ENCODE measurements at places on chromosomes 3 and 15.

- DNase-seq, result no peak
Measured at GRCh38 chr3:30199855-30200254, 406.5 kb upstream of the TGFBR2 start.

GRCh38 chr3:144462337-144462736 lies 490.7 kb downstream of the DIPK2A start:
- DNase-seq, result no peak

DNA sequence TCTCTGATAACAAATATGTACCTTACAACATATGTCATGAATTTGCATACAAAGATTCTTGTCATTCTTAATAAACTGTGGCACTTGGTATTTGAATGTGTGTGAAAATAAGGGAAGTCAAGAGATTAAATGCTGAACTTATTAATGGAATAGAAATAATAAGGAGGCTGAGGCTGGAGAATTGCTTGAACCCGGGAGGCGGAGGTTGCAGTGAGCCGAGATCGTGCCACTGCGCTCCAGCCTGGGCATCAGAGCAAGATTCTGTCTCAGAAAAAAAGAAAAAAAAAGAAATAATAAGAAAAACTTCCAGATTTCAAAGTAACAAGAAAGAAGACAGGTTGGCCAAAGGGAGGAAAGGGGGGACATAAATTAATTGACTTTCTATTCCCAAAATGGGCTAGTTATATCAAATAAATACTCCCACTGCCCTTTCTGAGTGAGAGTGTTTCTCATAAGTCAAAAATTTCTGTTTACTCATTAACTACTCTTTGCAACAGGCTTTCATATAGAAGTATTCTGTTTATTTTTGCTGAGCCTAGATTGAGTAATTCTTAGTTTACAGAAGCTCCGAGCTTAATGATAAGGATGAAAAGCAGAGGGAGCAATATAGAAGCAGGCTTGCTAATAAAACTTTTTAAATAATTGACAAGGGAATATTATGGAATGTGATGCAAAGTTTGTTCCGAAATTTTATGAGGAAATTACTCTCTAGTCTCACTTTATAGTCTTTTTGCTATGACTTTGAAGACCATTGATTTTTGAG lies 25.6 kb downstream of the KNG1 start:
- no peak for DNase-seq

GRCh38 chr3:173730391-173730790 lies 332.8 kb downstream of the NLGN1 start:
- no peak for DNase-seq

- no peak for DNase-seq
Measured at GRCh38 chr15:63223463-63223862, 34.1 kb downstream of the RAB8B start.

DNA sequence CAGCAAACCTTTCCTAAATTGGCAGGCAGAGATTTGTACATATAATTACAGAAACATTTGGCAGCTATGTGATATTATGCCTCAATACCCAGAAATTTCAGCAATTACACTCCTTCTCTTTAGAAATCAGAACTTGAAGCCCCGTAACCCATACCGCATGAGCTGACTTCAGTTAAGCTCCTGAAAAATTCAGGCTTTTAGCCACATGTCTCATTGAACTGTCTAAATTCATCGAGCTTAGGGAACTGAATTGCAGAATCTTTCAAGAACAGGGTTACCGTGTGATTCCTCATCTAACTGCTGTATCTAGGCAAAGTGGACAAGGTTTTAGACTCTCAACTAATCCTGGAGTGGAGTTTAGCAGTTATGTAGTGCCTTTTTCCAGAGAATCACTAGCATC lies 333.0 kb downstream of the EPHA3 start:
- DNase-seq, result no peak

GRCh38 chr3:176734146-176734545 lies 463.1 kb downstream of the TBL1XR1 start:
- no peak for DNase-seq

- DNase-seq, result no peak
Measured at GRCh38 chr15:77410701-77411618, 8.9 kb downstream of the PEAK1 start.

GRCh38 chr15:45795440-45796069 lies 160.7 kb downstream of the SQOR start:
- no peak for DNase-seq

GRCh38 chr3:120145542-120146285 lies 51.5 kb upstream of the GSK3B start:
- no peak for DNase-seq

DNA sequence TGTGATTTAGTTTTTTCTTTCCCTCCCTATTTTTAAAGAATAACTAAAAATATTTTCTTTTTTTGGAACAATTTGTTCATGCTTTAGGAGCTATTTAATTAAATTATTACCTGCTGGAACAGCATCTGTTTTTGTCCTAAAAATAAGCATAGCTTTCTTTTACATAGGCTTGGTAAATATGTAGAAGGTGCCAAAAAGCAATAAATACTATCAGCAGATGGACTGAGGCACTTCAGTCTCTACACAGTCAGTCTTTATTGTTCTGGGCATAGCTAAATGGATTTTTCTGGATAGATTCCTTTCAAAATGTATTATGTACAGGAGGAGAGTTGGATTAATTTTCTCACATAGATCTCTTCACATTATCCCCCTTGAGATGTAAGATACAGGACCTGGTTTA lies 223.5 kb downstream of the NAALADL2 start:
- no peak for DNase-seq

GRCh38 chr3:40913641-40914040 lies 285.7 kb upstream of the CTNNB1 start:
- DNase-seq, result no peak

DNA sequence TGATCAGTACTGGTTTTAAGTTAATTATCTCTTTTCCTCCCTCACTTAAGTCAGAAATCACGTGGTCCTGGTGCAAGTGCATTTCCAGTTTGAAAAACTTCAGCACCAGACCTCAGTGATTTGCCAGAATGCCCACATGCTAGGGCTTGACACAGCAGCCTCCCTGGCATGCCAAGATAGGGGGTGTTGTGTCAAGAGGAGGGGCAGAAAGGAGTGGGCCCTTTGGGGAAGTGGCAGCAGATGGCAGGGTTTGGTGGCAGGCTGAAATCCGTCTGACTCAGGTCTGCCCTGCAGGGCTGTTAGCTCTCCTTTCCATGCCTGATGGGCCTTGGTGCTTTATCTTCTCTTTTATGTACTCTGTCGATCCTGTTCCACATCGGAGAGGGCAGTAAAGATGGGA lies 23.4 kb downstream of the PXK start:
- no peak for DNase-seq

DNA sequence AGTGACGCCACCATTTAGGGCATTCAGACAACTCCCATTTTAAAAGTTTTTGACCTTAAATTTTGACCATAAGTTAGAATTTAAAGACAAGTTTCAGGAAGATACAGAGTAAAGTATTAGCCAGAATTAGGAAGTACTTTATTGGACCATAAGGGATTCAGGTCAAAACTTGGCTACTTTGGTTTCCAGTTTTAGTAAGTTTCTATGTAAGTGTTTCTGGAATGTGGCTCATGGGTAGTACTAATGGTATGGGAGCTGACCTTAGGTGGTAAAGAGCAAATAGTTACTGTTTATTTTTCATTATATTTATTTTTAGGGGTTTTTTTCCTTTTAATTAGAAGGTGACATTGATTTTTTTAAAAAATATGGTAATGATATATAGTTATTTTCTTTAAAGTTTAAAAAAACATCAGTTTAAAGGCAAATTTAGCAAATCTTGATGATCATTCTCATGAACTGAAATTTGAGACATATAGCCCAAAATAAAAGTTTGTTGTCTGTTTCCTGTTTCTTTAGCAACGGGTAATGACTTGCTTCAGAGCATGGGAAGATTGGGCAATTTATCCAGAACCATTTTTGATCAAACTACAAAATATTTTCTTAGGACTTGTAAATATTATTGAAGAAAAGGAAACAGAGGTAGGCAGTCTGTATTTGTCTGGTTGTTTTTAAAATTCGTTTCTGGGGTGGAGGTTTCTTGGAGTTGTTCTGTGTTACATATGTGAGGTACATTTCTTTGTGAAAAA lies 34.3 kb downstream of the U2SURP start:
- DNase-seq, result no peak

DNA sequence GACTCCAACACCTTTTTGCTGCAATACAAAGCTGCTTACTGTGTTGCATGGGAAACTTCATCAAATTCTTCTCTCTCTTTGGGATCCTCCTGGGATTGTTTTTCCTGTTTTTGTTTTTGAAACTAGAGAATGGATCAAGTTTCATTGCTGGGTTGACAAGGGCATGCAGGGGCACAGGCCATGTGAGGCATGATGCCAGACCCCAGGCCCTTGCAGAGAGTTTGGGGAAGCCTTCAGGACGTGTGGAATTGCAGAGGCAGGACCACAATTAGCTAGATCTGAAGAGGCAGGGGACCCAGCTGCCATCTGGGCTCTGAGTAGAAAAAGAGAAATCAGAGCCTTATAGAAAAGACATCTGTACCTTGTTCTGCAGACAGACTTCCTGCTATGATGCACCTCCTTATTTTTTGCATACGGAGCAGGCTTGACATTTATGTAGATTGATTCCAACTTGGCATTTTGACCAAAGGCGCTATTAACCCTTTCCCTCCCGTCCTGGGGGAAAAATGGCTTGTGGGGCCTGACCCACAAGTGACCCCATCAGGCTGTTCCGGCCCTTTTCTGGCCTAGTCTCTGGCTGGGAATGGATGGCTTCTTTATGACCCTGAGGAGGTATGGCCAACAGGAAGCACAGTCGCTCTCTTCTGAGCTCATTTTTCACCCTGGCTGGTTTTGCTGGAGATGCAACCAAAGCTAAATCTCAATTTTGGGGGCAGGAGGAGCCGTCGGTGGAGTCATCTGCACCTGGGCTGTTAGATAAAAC lies 44.3 kb upstream of the CHRNB4 start:
- DNase-seq, result no peak

- no peak for DNase-seq
Measured at GRCh38 chr3:187735383-187735782, 9.9 kb downstream of the BCL6 start.

GRCh38 chr3:143152043-143152442 lies 32.5 kb downstream of the CHST2 start:
- DNase-seq, result no peak

DNA sequence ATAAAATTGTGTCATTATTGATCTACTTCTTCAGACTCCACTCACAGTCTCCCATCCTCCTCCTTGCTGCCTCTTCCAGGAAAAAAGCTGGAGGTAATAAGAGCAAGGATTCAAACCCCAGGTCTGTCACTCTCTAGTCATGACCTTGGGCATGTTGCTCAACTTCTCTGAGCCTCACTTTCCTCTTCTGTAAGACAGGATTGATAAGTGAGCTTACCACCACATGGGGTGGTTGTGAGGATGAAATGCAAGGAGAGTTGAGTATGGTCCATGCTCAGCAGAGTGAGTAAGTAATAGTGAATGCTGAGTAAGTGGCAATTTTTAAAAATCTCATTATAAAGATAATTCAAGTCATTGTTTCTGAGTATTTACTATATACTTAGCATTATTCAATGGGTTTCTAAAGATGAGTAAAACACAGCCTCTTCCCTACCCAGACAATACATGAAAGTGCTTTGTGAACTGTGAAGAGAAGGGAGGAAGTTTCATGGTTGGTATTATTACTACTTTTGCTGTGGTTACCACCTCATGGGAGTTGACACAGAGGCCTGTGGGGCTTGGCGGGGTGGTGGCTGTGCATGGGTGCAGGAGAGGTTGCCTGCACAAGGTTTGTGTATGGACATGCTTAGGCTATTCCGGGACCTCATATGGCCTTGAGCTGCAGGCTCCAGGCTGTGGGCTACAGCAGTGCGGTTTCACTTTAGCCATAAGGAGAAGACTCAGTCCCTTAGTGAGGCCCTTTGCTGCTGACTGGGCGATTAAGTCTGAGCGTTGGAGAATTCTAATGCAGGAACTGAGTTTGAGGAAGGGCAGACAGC lies 30.0 kb downstream of the SLC6A11 start:
- DNase-seq, result no peak

DNA sequence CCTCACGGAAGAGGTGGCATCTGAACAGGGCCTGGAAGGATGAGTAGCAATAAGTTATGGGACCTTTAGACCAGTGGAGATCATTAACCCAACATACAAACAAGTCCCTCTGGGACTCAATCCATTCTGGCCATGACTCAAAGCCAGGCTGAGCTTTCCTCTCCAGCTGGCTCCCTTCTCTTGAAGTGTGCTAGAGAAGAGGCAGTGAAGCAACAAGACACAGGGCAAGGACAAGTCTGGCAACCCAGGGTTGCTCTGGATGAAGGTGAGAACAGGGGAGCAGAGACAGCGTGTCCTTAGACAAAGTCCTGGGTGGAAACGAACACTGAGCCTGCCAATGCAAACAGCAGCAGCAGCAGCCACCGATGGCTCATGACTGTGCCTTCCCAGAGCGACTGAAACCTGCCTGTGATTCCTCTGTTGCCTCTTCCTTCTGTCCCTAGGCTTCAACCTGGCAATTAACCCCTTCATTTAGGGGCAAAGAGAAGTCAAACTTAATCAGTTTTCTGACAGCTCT lies 86.8 kb downstream of the BDH1 start:
- no peak for DNase-seq

GRCh38 chr3:46845397-46845859 lies 17.8 kb downstream of the MYL3 start:
- DNase-seq, result no peak

DNA sequence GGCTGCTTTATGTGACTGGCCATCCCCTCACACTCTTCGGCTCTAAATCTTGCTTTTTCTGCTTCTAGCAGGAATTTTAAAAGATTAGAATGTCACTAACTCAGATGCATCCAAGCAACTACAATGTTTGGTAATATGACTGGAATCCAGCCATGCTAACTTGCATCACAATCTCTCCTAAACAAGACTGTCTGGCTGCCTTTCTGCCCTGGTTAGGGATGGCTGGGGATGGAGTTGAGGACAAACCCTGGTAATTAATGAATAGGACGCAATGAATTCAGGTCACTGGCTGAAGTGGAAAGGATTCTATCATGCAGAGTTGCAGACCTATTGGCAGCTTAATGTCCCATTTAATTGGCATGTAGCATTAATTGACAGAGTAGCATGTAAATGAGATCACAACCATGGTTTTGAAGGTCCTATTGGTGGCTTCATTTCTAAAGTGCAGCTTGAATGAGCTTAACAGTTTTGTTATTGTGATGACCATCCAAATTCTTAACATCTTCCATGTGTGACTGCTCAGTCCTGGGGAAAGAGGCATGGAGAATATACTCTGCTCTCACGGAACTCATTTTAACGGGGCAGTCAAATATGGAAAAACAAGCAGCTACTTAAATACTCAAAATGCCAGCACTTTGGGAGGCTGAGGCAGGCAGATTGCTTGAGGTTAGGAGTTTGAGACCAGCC lies 21.7 kb downstream of the NMNAT3 start:
- no peak for DNase-seq

DNA sequence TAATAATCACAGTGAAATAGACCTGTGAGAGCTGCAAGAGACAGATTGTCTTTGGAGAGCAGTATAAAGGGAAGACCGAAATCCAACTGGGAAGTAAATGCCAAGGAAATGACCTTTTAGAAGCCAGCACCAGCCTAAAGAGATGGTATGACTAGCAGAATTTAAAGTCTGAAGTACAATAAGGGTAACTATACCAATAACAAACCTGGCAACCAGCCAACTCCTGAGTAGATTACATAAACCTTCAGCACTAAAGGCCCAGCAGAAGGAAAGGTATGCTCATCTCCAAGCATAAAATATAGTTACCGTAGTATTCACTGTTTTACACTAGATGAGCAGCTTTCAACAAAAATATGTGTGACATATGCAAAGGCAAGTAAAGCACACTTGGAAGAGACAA lies 155.1 kb upstream of the SATB1 start:
- no peak for DNase-seq

- DNase-seq, result no peak
Measured at GRCh38 chr15:70034596-70034995, 63.1 kb downstream of the TLE3 start.

Data from stimulated activated CD4-positive, alpha-beta T cell treated with anti-CD3 and anti-CD28 coated beads, Interleukin-4, amount 100 ng/mL, for 4 hours (primary cell).